RPMI7951 (cell line): ENCODE measurements at places on chromosomes 13 and 19. TPM values are rescaled to one million over a fixed set of nuclear protein-coding genes. Genes with fewer than 3 reads are reported as not detected.

DNA sequence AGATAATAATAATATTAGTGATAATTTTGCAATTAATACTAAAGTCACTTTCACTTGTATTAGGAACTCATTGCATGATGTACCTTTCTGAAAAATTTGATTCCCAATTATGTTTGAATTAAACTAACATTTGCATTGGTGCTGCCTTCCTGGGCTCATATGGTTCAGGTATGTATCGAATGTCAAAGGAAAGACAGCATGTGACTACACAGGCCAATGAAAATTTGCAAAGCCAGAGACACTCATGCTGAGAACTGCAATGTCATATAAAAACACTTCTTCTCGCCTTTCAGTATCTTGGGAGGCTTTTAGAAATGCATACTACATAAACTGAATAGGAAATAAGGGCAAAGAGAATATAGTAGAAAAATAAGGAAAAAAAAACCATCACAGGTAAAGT, 44.3 kb downstream of the RAP2A start:
- DNase-seq = no peak

GRCh38 chr13:66162470-66162869, 1067.7 kb downstream of the PCDH9 start:
- no peak for DNase-seq

Gene MYDGF
- total RNA-seq = 258 and 333 TPM in 2 replicates

DNA sequence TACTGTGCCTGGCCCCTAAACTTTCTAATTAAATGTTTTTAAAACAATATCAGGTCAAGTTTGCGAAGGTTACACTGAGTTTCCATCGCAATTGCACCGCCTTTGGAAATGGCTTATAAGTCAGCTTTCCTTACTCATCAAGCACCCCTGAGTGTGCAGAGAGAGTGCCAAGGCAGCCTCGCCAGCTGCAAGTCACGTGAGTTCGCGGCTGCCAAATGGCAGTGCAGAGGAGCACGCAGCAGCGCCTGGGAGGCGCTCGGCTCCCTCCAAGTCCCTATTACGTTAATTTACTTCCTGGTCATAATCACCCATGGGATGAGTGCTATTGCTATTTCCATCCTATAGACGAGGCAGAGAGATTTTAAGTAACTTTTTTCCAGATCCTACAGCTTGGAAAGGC, 319.6 kb downstream of the TEX29 start:
- DNase-seq = peak; percentile 1

Gene SLC10A2
- total RNA-seq = not detected in 2 replicates

Gene RFPL4AL1
- total RNA-seq = 0.20 TPM in 1 of 2 replicates, not detected in the other

GRCh38 chr13:45490068-45490467, 25.3 kb downstream of the COG3 start:
- no peak for DNase-seq

- no peak for DNase-seq
Measured at GRCh38 chr13:111319998-111320911, at the start of gene TEX29. TSS of gene TEX29 (plus strand) at chr13:111320642. CDS start at chr13:111320891, 249 bp downstream.

DNA sequence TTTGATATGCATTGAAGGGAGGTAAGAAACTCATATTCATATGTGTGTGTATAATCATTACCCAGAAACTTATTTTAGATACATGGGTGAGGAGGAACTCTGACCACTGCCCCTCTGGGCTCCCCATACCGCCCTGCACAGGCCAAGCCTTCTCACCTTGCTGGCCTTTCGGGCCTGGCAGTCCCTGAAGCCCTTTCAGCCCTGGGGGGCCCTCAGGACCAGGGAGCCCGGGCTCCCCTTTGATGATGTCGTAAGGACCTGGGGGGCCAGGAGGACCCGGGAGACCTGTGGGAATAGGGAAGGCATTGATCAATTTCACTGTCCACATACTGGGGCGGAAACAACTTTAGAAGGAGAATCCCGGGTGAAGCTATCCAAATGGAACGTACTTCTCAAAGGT, 142.3 kb downstream of the COL4A1 start:
- DNase-seq = no peak

Gene ZNF554
- 0.88 and 1.1 TPM in 2 replicates for total RNA-seq

Gene ATCAY
- total RNA-seq = not detected in 2 replicates

DNA sequence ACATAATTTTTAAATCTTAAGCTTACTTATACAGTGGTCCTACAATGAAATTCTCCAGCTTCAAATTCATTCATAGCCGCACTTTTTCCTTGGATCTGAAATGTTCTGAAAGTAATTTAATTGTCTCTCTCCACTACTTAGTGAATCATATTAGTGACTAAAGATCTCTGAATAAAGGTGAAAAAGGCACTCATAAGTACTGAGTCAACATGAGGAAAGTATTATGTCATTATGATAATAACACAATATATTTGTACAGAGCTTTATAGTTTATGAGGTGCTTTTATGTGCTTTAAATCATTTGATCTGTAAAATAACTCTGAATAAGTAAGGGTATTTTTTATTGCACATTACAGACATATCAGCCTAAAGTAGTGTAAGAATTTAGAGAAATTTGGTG, 628.2 kb upstream of the SLITRK5 start:
- no peak for DNase-seq
